A549 treated with CORT108297 at 1 μM for 4 hours (cell line): ENCODE measurements at places on chromosomes 2 and 18. TPM values are rescaled to one million over a fixed set of nuclear protein-coding genes. Genes with fewer than 3 reads are reported as not detected.

The REG1B gene
- total RNA-seq, result not detected in 5 replicates

The MROH2A gene
- total RNA-seq, result 0.09 to 0.20 TPM (median 0.15 TPM) in 4 of 5 replicates, not detected in the other

The ABCB11 gene
- 0.01 to 0.02 TPM (median 0.02 TPM) in 5 replicates for total RNA-seq

The C1QL2 gene
- total RNA-seq, result 0.06 to 0.20 TPM (median 0.07 TPM) in 5 replicates

The ARHGAP25 gene
- total RNA-seq, result 0.12 to 0.36 TPM (median 0.19 TPM) in 5 replicates

The MOCOS gene
- 2.5 to 3.7 TPM (median 3.1 TPM) in 5 replicates for total RNA-seq

The SIX3 gene
- 0.36 to 0.58 TPM (median 0.52 TPM) in 5 replicates for total RNA-seq

The GATA6 gene
- 1.8 to 2.6 TPM (median 2.4 TPM) in 5 replicates for total RNA-seq

The RAD51AP2 gene
- not detected in 5 replicates for total RNA-seq

The IL36RN gene
- total RNA-seq, result 0.05 to 0.25 TPM (median 0.14 TPM) in 4 of 5 replicates, not detected in the other

The MSTN gene
- not detected in 5 replicates for total RNA-seq

The UGT1A8 gene
- 0.05 to 0.07 TPM (median 0.05 TPM) in 3 of 5 replicates, not detected in the others for total RNA-seq

The TUBA3D gene
- total RNA-seq, result 0.07 to 0.43 TPM (median 0.29 TPM) in 4 of 5 replicates, not detected in the other

The SEH1L gene
- total RNA-seq, result 25.8 to 28.1 TPM (median 26.5 TPM) in 5 replicates

The PIEZO2 gene
- 0.44 to 1.1 TPM (median 0.51 TPM) in 5 replicates for total RNA-seq

The RTP5 gene
- total RNA-seq, result not detected in 5 replicates

The MC4R gene
- total RNA-seq, result not detected in 5 replicates

The ABCG8 gene
- not detected in 5 replicates for total RNA-seq

The TTR gene
- total RNA-seq, result 0.08 to 0.24 TPM (median 0.14 TPM) in 4 of 5 replicates, not detected in the other

The KIAA2012 gene
- not detected in 5 replicates for total RNA-seq

The KDM3A gene
- 20.0 to 39.4 TPM (median 24.5 TPM) in 5 replicates for total RNA-seq

The SLC23A3 gene
- total RNA-seq, result 0.47 to 1.0 TPM (median 0.72 TPM) in 5 replicates

The FN1 gene
- total RNA-seq, result 146 to 255 TPM (median 174 TPM) in 5 replicates

The EXOC6B gene
- 5.7 to 8.6 TPM (median 7.2 TPM) in 5 replicates for total RNA-seq

The DYTN gene
- not detected in 5 replicates for total RNA-seq

The MAP2 gene
- 0.36 to 0.82 TPM (median 0.47 TPM) in 5 replicates for total RNA-seq

The AAK1 gene
- 11.4 to 17.7 TPM (median 14.7 TPM) in 5 replicates for total RNA-seq

The DLX1 gene
- 2.7 to 4.0 TPM (median 3.5 TPM) in 5 replicates for total RNA-seq

The TACR1 gene
- 0.09 to 0.20 TPM (median 0.13 TPM) in 5 replicates for total RNA-seq

The ATP6V1B1 gene
- 1.5 to 2.6 TPM (median 2.4 TPM) in 5 replicates for total RNA-seq

The CD28 gene
- total RNA-seq, result not detected in 5 replicates

The LYPD6B gene
- total RNA-seq, result 0.12 TPM in 1 of 5 replicates, not detected in the others

The EFHD1 gene
- 1.9 to 2.9 TPM (median 2.5 TPM) in 5 replicates for total RNA-seq

The MAB21L4 gene
- 0.08 to 0.21 TPM (median 0.15 TPM) in 4 of 5 replicates, not detected in the other for total RNA-seq

The MYCN gene
- 0.03 TPM in 1 of 5 replicates, not detected in the others for total RNA-seq

The FSHR gene
- not detected in 5 replicates for total RNA-seq
